H54 (cell line): ENCODE measurements at places on chromosomes 5 and 9.

GRCh38 chr5:23405316-23406068 is 101.9 kb upstream of the PRDM9 start:
- DNase-seq = no peak

DNA sequence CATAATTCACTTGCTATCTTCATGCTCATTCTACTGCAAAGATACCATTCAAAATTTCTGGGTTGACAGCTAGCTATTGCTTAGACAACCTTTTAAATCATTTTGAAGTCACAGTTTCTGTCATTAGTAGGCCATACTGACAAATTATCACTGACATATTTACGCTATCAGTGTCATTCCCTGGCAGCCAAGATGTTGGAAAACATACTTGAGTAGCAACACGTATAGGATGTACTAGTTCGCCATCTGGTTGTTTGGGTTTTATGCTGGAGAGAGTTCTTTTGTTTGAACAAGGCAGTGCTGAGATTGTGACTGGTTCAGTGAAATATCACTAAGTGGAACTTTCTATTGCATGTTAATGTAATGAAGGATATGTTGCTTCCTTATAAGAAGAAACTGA is 621.9 kb downstream of the DTWD2 start:
- no peak for DNase-seq

GRCh38 chr9:86545090-86545489 is 190.9 kb upstream of the TUT7 start:
- DNase-seq = no peak

DNA sequence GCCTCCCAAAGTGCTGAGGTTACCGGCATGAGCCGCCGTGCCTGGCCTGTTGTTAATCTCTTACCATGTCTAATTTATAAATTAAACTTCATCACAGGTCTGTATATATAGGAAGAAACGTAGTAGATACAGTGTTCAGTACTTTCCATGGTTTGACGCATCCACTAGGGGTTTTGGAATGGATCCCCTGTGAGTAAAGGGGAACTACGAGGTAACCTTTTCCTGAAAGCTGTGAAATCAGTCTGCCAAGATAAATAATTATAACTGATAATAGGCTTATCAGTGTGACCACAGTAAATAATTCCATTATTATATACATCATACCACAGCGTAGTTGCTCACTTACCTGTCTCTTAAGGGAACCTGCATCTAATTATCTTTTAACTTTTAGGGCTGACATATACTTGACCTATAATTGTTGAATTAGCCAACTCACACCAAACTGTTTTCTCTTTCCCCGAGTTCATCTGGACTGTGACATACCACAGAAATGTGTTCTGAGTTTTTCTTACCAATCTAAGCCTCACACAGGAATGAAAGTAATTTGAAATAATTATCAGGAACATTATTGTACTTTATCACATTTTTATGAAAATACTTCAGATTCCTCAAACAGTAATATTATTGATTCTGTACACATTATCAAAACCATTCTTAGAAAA is 42.9 kb downstream of the DAPK1 start:
- no peak for DNase-seq

GRCh38 chr5:1420211-1421195 is 24.7 kb downstream of the SLC6A3 start:
- DNase-seq = no peak

DNA sequence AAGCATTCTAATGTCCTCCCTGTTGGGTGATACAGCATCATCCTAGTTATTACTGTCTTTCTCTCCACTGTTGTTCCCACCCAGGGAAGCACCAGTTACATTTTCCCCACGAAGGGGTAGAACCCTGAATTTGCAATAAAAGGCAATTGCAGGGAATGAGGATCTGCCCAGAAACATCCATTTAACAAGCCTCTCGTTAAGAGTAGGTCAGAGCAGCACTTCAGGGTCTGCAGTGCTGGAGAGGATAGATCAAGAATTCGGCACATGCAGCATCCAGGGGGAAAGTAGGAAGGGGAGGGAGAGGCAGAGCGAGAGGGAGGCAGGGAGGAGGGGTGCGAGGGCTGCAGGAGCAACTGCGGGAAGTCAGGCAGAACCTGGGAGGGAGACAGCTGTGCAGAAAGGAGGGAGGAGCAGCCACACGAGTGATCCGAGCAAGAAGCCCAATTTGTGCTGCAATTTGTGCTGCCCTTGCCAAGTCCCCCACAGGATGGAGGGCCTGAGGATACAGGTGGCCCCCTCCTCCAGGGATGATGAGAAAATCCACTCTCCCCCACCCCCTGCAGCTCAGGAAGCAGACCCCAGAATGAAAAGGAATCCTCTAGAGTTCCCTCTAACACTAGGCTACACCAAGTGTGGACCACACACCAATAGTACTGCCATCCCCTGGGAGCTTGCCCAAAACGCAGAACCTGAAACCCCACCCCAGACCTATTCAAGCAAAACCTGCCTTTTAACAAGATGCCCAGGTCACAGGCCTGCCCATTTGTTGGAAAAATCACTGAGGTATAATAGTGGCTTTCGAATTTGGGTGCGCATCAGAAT is 62.2 kb downstream of the EPB41L4B start:
- DNase-seq = no peak

GRCh38 chr9:98057138-98057799 is 737 bp downstream of the NANS start:
- no peak for DNase-seq

- DNase-seq = peak; percentile 60
Measured at GRCh38 chr9:133943781-133944745, 48.1 kb downstream of the VAV2 start.

DNA sequence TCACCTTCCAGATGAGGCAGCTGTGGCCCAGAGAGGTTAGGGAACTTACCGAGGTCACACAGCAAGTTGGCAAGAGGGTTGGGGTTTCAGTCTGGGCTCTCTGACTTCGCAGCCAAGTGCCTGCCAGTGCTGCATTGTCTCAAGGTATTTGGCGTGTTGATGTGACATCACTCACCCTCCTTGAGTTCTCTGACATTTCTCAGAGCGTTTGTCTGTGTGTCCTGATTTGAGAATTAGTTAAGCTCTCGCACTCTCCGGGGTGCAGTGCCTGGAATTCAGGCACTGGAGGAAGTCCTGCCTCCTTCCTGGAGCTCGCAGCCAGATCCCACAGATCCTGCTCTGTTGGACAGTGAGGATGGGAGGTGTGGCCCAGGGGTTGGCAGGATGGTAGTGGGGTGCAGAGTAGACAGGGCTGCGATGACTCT is 25.7 kb downstream of the WWC1 start:
- DNase-seq = no peak

GRCh38 chr5:61933787-61934626 is 372.0 kb upstream of the KIF2A start:
- peak; percentile 7 for DNase-seq

GRCh38 chr9:116572095-116572748 is 114.9 kb upstream of the TRIM32 start:
- DNase-seq = peak; percentile 97

DNA sequence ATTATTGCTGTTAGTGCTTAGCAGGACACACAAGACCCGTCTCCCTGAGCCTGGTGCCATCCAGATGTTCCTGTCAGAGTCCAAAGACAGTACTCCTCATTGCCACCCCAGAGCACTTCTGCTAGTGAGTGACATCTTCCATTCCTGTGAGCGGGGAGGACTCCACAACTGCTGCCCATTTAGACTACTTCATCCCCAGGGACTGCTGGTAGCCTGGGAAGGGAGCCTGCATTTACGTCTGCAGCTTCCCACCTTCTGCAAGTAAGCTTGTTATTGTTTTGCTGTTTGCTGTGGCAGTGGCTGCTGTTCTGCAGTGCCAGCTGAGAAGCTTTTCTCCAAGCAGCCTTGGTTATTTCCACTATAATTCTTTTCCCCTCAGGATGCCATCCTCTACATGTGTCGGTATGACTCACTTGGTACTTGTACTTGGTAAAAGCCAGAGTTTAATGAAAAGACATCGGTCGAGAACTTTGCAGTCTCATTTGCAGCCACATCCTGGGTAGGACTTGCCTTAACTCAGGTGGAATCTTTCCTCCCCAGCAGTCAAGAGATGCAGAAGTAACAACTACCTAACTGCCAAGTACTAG is 10.6 kb upstream of the MAP1B start:
- DNase-seq = peak; percentile 26

- no peak for DNase-seq
Measured at GRCh38 chr5:10985721-10986110, 224.7 kb upstream of the DAP start.

GRCh38 chr9:34599546-34599945 is 10.0 kb upstream of the CNTFR start:
- no peak for DNase-seq

- no peak for DNase-seq
Measured at GRCh38 chr5:136033848-136034247, 5.1 kb downstream of the TGFBI start.

DNA sequence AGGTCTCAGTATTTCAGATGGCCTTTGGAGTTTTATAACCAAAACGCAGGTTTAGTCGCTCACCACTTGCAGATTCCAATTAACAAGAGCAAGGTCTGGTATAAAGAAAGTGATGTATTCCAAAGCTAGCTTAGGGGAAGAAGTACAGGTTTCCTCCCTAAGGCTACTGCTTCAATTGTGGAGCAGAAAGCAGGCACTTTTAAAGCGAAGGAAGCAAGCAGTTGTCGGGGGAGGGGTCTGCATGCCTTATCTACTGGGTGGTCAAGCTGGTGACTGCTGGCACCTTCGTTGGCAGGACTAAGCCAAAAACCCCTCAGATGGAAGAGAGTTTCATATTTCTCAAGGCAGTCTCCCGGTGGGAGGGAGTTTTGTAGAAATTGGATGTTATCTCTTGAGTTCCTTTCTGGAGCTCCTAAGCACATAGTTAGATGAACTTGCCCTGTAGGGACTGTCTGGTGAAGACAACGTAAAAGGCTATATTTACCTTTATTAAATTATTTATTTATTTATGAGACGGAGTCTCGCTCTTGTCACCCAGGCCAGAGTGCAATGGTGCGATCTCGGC is 1.6 kb upstream of the TMEM245 start:
- DNase-seq = no peak

DNA sequence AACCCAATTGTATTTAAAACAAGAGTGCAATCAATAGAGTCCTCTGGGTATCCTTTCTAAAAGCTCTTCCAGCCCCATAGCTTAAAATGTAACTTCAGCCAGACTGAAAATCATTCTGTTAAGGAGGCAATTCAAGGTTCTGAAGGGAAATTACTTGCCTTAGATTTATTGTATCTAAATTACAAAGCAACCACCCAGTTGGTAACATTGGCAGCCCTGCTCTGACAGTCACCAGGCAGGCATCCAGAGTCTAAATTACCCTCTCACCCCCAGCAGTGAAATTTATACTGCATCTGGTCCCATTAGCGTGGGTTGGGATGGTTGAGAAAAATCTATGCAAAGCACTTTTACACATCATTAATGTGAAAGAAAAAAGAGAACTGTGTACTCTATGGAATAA is 514.7 kb downstream of the MTRR start:
- DNase-seq = no peak

DNA sequence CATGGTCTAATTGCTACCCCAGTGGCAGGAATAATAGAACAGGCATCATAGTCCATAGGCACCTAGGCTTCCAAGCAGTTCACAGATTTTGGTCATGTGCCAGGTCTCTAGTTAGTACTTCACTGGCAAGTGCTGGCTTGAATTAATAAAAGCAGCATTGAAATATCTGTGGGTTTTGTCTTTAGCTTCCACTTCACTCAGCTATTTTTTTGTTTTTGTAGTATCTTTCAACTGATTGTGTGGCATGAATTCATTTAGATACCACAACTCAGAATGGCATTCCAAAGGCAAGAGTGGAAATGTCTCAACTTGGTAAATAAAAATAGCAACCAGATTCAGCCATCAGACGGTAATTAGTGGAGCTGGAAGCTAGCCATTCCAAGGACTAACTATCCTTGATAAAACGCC is 27.9 kb upstream of the ITGA2 start:
- DNase-seq = no peak

GRCh38 chr9:36298566-36298965 is 40.3 kb upstream of the GNE start:
- no peak for DNase-seq

GRCh38 chr5:144042156-144042555 is 128.3 kb downstream of the YIPF5 start:
- no peak for DNase-seq

GRCh38 chr5:13814301-13814700 is 130.2 kb downstream of the DNAH5 start:
- no peak for DNase-seq

- no peak for DNase-seq
Measured at GRCh38 chr9:42396318-42396717, 212.9 kb downstream of the SPATA31A6 start.

- DNase-seq = no peak
Measured at GRCh38 chr5:90112033-90112692, 297.4 kb downstream of the CETN3 start.

GRCh38 chr5:99973779-99974178 is 561.4 kb upstream of the FAM174A start:
- DNase-seq = no peak

DNA sequence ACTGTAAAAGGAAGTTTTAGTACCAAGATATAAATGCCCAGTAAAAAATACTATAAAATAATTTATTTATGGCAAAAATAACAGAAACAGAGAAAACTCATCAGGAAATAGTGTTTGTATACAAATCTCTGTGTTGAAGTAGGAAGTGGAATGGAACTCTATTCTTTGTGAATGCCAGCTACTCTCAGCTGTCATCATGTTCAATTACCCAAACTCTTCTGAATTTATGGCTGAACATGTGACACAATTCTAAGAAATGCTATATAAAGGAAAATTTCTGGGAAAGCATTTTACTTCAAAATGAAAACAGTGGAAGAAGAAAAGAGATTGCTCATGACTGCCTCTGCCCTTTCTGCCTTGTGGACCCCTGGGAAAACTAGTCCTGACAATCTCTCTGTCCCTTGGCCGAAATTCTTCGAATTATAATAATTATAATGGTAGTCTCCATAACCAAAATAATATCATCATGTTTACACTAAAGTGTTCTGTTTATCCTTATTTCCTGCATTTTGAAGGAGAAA is 522.3 kb upstream of the ST8SIA4 start:
- DNase-seq = no peak

DNA sequence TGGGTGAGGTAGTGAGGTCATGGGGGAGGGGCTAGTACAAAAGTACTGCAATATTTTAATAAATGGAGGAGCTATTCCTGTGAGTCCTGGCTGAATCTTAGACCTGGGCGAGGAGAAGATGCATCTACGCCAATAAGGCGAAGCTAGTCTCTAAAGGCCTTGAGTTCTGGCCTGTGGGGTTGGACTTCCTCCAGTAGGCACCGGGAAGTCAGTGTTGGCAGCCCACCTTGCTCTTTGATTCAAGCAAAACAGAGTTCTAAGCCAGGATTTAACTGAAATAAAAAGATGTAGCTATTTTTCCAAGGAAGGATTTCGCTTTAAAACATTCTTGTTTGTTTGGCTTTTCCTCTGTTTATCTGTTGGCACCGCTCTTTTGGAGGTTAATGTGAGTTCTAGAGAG is 244.6 kb downstream of the KIF4B start:
- no peak for DNase-seq

DNA sequence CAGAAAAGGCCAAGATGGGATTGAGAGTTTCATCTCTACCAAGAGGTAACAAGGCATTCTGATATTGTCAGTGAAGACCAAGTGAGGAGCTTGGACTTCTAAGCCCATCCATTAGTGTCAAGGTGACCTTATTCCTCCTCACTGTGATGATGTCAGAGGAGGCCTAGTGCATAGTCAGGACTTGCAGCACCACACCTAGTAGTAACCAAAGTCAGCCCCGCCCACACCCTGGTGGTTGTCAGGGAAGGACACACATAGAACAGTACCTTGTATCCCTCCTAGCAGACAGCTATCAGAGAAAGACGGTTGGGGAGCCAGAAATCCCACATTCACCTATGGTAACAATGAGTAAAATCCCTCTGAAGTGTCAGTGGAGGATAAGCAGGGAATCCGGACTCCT is 111.7 kb downstream of the AP3B1 start:
- no peak for DNase-seq
